Prostate gland (tissue), 2 donors: ENCODE measurements at places on chromosomes 5 and 9.

DNA sequence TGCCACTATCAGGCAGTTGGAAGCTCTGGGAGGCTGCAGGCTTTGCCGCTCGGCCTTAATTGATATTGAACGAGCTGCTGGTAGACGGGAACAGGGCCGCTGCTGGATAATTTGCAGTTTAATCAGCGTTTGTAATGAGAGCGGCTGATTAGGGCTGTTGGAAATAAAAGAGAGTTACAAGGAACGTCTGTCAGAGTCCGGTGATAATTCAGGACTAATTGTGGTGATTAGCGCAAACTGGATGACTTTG is 68.2 kb upstream of the TBCA start:
- no peaks in the 10 kb centered on the region for H3K36me3 ChIP-seq
- no peak overlapping the region for H3K27ac ChIP-seq
- no peak for DNase-seq
- H3K4me1 ChIP-seq = peaks cover 4% of the 10 kb centered on the region
- H3K4me3 ChIP-seq = peak overlapping the region; percentile 26
- H3K27me3 ChIP-seq = no peaks in the 10 kb centered on the region

- no peaks in the 10 kb centered on the region for H3K36me3 ChIP-seq
- H3K4me1 ChIP-seq = no peaks in the 10 kb centered on the region
- DNase-seq = peak; percentile 16
- H3K4me3 ChIP-seq = peak overlapping the region; percentile 44
- no peaks in the 10 kb centered on the region for H3K27me3 ChIP-seq
- no peak overlapping the region for H3K27ac ChIP-seq
Observed at GRCh38 chr9:38622288-38622674, 1.9 kb upstream of the ANKRD18A start.

DNA sequence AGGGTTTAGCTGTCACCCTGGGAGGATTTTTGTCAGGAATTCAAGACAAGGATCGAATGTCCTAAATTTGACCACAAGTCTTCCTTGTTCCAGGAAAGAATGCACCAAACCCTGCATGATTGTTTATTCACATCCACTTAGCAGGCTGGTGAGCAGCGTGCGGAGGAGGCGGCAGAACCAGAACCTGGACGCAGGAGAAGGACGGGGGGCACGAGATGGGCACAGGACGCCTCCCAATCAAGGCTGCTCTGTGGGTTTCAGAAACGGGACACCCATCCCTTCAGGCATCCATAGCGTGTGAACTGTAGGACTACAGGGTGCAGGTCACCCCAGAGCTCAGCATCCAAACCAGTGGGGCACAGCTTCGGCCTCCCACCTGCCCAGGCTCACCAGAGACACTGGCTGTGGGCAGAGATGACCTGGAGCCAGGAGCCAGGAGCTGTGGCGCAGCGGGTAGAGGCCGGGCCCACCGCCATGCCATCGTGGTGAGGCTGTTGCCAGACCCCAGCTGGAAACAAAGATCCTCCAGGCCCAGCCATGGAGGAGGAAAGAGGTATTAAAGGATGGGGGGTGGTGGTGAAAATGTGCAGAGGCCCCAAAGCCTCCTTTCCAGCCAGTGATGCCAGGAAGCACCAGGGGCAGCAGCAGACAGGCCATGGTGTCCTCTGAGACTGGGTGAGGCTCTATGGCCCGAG is 32.3 kb upstream of the ADAMTS2 start:
- H3K27me3 ChIP-seq = no peaks in the 10 kb centered on the region
- H3K4me3 ChIP-seq = no peak overlapping the region
- no peaks in the 10 kb centered on the region for H3K36me3 ChIP-seq
- H3K4me1 ChIP-seq = no peaks in the 10 kb centered on the region
- H3K27ac ChIP-seq = no peak overlapping the region
- DNase-seq = no peak

GRCh38 chr5:157475432-157475831 is 15.4 kb downstream of the NIPAL4 start:
- H3K4me1 ChIP-seq = no peaks in the 10 kb centered on the region
- no peaks in the 10 kb centered on the region for H3K27me3 ChIP-seq
- H3K4me3 ChIP-seq = no peak overlapping the region
- no peaks in the 10 kb centered on the region for H3K36me3 ChIP-seq
- H3K27ac ChIP-seq = no peak overlapping the region

GRCh38 chr9:98002808-98003207 is 19.7 kb downstream of the ANP32B start:
- H3K4me3 ChIP-seq = no peak overlapping the region
- DNase-seq = no peak
- no peaks in the 10 kb centered on the region for H3K4me1 ChIP-seq

GRCh38 chr5:113122053-113122452 is 145.5 kb downstream of the DCP2 start:
- no peak overlapping the region for H3K4me3 ChIP-seq
- peaks cover 3% of the 10 kb centered on the region for H3K4me1 ChIP-seq
- H3K36me3 ChIP-seq = no peaks in the 10 kb centered on the region
- no peak overlapping the region for H3K27ac ChIP-seq
- no peaks in the 10 kb centered on the region for H3K27me3 ChIP-seq
- DNase-seq = no peak

GRCh38 chr5:12237837-12238575 is 333.8 kb upstream of the CTNND2 start:
- no peak overlapping the region for H3K4me3 ChIP-seq
- no peak for DNase-seq
- no peaks in the 10 kb centered on the region for H3K27me3 ChIP-seq
- H3K27ac ChIP-seq = no peak overlapping the region

DNA sequence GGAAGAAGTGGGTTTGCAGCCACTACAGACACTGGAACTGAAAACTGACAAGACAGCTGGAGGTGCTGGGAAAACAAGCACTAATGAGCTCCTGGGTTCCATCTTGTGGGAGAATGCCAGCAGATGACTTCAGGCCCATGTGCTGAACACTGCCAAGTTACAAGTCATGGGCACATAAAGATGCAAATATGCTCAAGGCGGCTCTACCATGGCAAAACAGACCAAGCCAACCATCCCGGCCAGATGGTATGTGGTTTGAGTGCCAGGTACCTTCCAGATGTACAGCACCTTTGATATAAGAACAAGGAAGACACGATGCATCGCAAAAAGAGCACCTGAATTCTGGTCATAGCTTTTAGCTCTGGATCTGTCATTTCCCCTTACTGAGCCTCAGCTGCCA is 19.9 kb downstream of the TNFSF8 start:
- no peaks in the 10 kb centered on the region for H3K27me3 ChIP-seq
- H3K36me3 ChIP-seq = no peaks in the 10 kb centered on the region
- peak; percentile 22 for DNase-seq
- H3K4me1 ChIP-seq = peaks cover 3% of the 10 kb centered on the region
- no peak overlapping the region for H3K4me3 ChIP-seq
- H3K27ac ChIP-seq = no peak overlapping the region

GRCh38 chr9:17272536-17272935 is 137.7 kb downstream of the CNTLN start:
- H3K4me3 ChIP-seq = no peak overlapping the region
- H3K4me1 ChIP-seq = no peaks in the 10 kb centered on the region
- H3K27ac ChIP-seq = no peak overlapping the region
- no peak for DNase-seq

DNA sequence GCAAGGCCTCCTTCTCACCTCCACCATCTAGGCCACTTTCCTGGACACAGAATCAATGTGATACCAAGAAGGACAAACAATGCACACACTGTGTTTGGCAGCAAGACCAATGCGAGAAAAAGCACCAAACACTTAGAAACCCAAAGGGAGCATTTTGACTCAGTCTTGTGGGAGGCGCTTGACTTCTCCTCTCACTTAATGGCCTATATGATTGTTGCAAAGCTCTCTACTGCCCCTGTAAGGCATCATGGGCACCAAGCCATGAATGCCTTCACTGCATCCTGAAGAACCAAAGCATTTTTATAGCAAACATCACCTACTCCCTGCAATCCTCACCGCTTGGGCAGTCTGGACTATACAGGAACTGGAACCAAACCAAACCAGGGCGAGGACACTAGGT is 57.5 kb downstream of the CDH6 start:
- DNase-seq = no peak
- H3K27me3 ChIP-seq = no peaks in the 10 kb centered on the region
- no peak overlapping the region for H3K27ac ChIP-seq
- H3K4me3 ChIP-seq = no peak overlapping the region
- H3K36me3 ChIP-seq = no peaks in the 10 kb centered on the region

- DNase-seq = no peak
- H3K27me3 ChIP-seq = no peaks in the 10 kb centered on the region
- no peak overlapping the region for H3K27ac ChIP-seq
- no peaks in the 10 kb centered on the region for H3K36me3 ChIP-seq
- no peaks in the 10 kb centered on the region for H3K4me1 ChIP-seq
Observed at GRCh38 chr9:32502464-32502863, 23.5 kb downstream of the RIGI start.

GRCh38 chr5:130216286-130216685 is 312.0 kb downstream of the CHSY3 start:
- no peak for DNase-seq
- no peaks in the 10 kb centered on the region for H3K36me3 ChIP-seq
- no peaks in the 10 kb centered on the region for H3K27me3 ChIP-seq
- no peak overlapping the region for H3K27ac ChIP-seq
- no peak overlapping the region for H3K4me3 ChIP-seq
- H3K4me1 ChIP-seq = no peaks in the 10 kb centered on the region

DNA sequence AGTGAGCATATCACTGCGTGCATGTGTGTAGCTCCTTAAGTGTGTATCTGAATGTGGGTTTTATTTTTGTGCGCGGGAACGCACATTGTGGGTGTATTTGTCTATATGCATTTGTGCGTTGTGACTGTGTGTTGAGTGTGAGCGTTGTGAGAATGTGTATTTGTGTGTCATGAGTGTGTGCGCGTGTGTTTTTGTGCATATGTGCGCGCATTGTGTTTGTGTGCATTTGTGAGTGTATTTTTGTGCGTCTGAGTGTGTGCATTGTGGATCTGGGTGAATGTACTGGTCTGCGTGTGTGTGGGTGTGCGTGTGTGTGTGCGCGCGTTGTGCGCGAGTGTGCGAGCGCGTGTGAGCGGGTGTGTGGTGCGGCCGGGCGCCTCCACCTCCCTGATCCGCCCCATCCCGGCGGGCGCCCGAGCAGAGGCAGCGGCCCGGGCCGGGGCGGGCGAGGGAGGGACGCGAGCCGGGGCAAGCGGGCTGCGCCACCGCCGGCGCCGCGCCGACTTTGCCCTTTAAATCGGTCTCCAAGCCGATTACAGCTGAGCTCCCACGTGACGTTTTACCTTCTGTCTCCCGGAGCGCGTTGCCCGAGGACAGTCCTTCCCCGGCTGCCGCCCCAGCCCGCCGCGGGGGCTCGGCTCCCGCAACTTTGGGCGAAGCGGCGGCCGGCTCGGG is at the start of gene RASGRF2:
RASGRF2 (plus strand) TSS at position 596 of the 675 bp plus-strand sequence. CDS start 376 bp downstream, outside the sequence.
- no peaks in the 10 kb centered on the region for H3K27me3 ChIP-seq
- H3K27ac ChIP-seq = peak within 1 kb of the TSS; percentile 76
- no peak for DNase-seq
- H3K36me3 ChIP-seq = no peaks in the 10 kb centered on the region

- peak overlapping the region; percentile 23 for H3K4me3 ChIP-seq
- H3K27me3 ChIP-seq = no peaks in the 10 kb centered on the region
- DNase-seq = no peak
- H3K27ac ChIP-seq = no peak overlapping the region
Observed at GRCh38 chr9:133477992-133478850, 678 bp downstream of the SLC2A6 start.

GRCh38 chr9:34267660-34268059 is 61.4 kb downstream of the KIF24 start:
- no peaks in the 10 kb centered on the region for H3K36me3 ChIP-seq
- H3K27ac ChIP-seq = no peak overlapping the region
- H3K27me3 ChIP-seq = no peaks in the 10 kb centered on the region
- DNase-seq = no peak

DNA sequence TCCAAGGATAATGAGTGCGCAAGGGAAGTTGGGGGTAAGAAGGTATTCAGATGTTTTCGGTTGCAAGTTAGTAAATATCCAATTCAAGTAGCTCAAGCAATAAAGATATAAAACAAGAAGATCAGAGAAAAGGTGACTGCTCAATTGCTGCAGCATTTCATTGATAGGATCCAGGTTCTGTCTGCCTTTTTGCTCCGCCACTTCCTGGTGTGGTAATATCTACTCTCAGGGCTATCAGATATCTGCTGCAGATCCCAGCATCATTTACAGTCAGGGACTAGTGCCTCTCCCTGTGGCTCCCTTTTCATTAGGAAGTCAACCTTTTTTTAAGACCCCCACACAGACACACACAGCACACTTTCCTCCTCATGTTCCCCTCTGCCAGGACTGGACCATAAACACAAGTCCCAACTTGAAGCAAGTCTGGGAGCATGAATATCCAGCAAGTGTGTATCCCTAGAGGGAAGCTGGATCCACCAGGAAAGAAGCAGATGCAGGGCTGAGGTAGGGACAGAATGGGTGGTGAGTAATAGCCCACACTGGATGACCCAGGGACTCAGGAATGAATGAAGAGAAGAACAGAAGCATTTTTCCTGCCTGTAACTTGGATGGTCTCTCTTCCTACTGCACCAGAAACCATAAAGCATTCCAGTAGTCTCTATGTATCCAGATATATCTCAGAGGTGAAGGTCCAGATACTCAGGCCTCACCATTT is 53.7 kb downstream of the ZNF622 start:
- no peak overlapping the region for H3K27ac ChIP-seq
- no peaks in the 10 kb centered on the region for H3K4me1 ChIP-seq
- no peak for DNase-seq
- no peak overlapping the region for H3K4me3 ChIP-seq
- no peaks in the 10 kb centered on the region for H3K36me3 ChIP-seq

DNA sequence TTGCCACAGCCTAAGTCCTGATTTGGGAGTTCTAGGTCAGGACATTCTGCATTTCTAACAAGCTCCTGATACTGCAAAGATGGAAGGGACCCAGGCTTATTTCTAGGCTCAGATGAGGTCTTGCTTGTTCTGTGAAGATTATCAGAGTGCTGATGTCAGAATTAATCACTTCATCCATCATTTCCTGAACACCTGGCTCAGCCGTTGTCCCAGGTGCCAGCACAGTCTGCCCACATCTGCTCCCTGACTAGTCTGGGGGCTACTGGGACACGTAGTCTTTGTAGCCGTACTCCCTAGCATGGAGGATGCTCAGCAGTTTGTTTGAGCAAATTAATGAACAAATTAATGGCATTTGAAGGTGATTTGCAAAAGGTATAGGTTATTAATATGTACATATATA is 17.9 kb upstream of the SPINK4 start:
- no peaks in the 10 kb centered on the region for H3K36me3 ChIP-seq
- H3K27ac ChIP-seq = no peak overlapping the region
- no peak overlapping the region for H3K4me3 ChIP-seq
- no peaks in the 10 kb centered on the region for H3K27me3 ChIP-seq

- H3K36me3 ChIP-seq = no peaks in the 10 kb centered on the region
- H3K27me3 ChIP-seq = no peaks in the 10 kb centered on the region
- no peaks in the 10 kb centered on the region for H3K4me1 ChIP-seq
Observed at GRCh38 chr5:169571355-169571754, 12.2 kb upstream of the SPDL1 start.

GRCh38 chr5:152546493-152546892 is 141.4 kb upstream of the NMUR2 start:
- H3K27ac ChIP-seq = no peak overlapping the region
- H3K4me3 ChIP-seq = no peak overlapping the region

- H3K27me3 ChIP-seq = no peaks in the 10 kb centered on the region
- no peak overlapping the region for H3K27ac ChIP-seq
- no peak for DNase-seq
Observed at GRCh38 chr9:122797316-122798063, 2.4 kb upstream of the OR1K1 start.
